ENCODE measurements at places on chromosomes 7 and 10.

GRCh38 chr7:15403315-15403714 is 158.5 kb downstream of the AGMO start:
- DNase-seq: no peak

- DNase-seq: no peak
Measured at GRCh38 chr10:114404171-114405010, at the start of gene AFAP1L2. Gene AFAP1L2 (minus strand): TSS chr10:114404502. CDS start chr10:114404455, 47 bp downstream.

GRCh38 chr10:16646181-16647059 is 124.7 kb upstream of the C1QL3 start:
- no peak for DNase-seq

DNA sequence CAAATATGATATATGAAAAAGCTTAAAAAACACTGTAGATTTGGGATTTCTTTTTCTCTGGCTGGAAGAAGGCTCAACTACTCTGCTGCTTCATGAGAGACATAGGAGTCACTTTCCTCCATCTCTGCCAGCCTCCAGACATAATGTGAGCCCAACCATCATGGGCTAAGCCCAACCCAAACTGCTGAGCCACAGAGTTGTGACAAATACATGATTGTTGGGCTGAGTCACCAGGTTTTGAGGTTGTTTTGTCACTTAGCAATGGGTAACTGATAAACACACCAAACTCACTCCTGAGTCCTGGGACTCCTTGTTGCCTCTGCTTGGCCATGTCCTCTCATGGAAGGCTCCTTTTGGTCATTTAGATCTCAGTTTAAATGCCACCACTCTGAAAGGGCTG is 381.8 kb upstream of the FZD8 start:
- no peak for DNase-seq

DNA sequence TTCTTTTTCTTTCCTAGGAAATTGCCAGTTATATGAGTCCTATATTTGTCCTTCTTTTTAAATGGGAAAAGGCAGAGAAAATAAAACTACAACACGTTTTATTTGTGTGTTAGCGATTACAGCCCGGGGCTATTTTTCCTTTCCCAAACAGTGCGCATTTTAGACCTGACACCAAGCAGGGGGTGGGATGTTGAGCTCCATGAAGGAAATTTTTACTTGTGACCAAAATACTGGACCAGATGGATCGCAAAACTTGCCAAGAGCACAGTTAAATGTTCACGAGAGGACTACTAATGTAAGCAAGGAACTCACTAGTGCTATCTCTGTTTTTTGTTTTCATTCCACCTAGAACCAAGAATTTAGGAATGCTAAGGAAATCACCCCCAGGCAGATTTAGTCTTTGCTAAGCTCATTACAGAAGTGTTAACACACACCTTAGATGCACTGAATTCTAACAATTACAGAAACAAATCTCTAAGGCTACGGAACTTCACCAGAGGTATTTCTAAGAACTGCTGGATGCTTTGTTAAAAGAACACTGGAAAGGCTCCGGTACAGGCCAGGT is 114.8 kb downstream of the JAZF1 start:
- no peak for DNase-seq

DNA sequence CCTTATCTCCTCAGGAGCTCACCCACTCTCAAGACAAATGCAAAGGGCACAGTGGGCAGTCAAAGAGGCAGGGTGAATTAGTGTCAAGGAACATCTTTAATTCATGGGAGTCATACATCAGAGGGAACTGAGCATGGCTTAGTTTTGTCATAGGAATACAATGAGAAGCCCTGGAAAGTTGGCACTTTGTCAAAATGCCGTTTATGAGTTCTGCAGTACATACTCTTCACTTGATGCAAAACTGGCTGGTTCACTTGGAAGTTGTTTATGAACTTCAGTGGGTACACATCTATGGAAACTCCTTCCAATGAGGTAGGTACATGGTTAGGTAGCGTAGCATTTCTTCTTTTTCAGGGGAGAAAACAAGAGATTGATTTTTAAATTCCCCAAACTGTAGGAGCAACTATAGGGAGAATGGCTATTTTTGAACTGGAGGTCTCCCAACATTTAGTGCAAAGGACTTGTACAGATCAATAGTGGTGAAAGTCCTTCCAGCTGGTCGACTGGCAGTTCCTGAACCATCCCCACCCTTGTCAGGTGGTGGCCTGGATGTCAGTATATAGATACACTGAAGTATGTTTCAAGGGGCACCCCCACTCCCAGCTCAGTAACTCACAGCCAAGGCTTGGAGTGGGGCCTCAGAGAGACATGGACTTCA is 580.5 kb downstream of the REEP3 start:
- DNase-seq: no peak

DNA sequence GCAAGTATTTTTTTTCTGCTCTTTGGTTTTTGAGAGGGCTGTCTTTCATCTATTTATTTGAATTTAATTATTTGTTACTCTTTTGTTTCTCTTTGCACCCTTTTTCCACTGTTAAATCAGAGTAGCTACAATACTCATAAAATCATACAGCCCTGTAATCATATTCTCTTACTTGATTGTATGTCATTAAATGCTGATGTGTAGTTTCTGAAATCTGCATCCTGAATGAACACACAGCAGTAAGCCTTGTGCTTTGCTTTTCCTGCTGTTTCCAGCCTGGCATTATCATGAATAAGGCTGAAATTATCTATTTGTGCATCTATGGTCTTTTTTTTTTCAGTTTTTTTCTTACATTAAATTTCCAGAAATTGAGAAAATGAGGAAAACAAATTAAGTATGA is 4.1 kb downstream of the LRRC18 start:
- no peak for DNase-seq

DNA sequence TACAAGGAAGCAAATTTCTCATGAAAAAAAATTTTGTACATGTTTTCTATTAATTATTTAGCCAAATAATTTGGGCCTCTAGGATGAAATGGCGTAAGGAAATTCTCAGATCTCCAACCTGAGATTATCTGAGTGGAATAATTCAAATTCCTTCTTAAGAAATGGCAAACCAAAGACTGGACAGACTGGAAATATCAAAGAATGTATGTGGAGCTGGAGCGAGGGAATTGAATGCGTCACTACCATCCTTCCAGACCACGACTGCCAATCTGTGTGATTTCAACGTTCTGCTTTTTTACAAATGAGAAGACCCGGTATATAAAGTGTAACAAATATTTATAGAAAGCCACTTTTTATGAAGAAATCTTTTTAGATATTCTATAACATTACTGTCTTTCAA is 12.4 kb upstream of the BLNK start:
- DNase-seq: no peak

DNA sequence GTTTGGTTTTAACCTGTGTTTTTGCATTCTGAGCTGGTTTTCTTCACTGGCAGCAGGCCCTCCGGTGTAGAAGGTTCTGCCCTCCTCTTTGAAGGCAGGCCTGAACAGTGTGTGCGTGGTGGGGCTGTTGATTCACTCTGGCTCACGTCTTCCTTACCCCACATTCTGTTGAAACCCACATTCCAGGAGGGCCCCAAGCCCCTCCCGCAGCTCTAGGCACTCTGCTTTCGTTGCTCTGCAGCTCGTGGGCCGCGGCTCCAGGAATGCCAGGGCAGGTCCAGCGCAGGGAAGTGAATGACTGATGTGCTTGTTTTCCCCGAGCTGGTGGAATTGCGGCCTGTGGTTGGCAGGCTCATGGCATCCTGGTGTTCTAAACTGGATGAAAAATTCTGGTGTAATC is 49.0 kb downstream of the HTRA1 start:
- no peak for DNase-seq

DNA sequence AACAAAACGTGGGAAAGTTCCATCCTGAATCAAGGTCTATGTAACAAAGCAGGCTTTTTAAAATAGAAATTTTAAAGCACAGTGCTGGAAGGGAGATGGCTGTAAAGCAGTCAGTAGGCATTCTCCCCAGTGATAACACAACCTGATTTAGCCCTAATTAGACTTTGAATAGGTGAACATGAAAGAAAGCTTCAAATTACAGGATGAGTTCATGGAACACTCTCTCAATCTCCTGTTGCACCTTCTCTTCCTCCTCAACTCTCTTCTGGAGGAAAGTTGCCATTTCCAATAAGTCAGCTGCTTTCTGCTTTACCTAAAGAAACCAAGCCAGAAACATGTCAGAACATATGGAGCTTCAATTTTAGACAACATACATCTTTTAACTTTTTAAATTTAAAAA is 20.1 kb downstream of the SFR1 start:
- DNase-seq: no peak
